GM23248 (cell line): ENCODE measurements at places on chromosomes 13 and 19. TPM values are rescaled to one million over a fixed set of nuclear protein-coding genes. Genes with fewer than 3 reads are reported as not detected.

PTGIR gene
- total RNA-seq: 18.0 and 21.1 TPM in 2 replicates

FCER2 gene
- total RNA-seq: not detected in 2 replicates

- no peaks in the 10 kb centered on the region for H3K36me3 ChIP-seq
- peak overlapping the region; percentile 80 for H3K27ac ChIP-seq
- H3K4me1 ChIP-seq: peaks cover 44% of the 10 kb centered on the region
- peak; percentile 94 for DNase-seq
- H3K4me3 ChIP-seq: peak overlapping the region; percentile 56
- no peaks in the 10 kb centered on the region for H3K27me3 ChIP-seq
These were observed 116.2 kb downstream of the TBC1D4 start for GRCh38 chr13:75365724-75366173.

DNA sequence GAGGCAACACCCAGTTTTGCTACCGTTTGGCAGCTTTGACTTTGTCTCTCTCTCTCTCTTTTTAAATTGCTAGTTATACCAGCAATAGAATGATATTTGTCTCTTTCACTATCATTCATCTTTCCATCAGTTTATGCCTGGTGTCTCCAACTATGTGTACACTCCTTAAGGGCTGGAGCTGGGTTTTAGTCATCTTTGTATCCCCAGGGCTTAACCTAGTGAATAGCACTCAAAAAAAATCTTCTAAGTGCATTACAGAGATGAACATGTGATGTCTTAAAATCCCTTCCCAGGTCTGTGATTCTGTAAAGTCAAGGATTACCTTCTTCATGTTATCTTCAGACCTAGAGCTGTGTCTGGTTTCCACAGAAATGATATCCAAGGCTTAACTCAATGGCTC lies 7.8 kb upstream of the UBL3 start:
- no peak overlapping the region for H3K4me3 ChIP-seq
- H3K27ac ChIP-seq: peak overlapping the region; percentile 88
- DNase-seq: peak; percentile 62
- H3K27me3 ChIP-seq: no peaks in the 10 kb centered on the region
- H3K36me3 ChIP-seq: no peaks in the 10 kb centered on the region

DNA sequence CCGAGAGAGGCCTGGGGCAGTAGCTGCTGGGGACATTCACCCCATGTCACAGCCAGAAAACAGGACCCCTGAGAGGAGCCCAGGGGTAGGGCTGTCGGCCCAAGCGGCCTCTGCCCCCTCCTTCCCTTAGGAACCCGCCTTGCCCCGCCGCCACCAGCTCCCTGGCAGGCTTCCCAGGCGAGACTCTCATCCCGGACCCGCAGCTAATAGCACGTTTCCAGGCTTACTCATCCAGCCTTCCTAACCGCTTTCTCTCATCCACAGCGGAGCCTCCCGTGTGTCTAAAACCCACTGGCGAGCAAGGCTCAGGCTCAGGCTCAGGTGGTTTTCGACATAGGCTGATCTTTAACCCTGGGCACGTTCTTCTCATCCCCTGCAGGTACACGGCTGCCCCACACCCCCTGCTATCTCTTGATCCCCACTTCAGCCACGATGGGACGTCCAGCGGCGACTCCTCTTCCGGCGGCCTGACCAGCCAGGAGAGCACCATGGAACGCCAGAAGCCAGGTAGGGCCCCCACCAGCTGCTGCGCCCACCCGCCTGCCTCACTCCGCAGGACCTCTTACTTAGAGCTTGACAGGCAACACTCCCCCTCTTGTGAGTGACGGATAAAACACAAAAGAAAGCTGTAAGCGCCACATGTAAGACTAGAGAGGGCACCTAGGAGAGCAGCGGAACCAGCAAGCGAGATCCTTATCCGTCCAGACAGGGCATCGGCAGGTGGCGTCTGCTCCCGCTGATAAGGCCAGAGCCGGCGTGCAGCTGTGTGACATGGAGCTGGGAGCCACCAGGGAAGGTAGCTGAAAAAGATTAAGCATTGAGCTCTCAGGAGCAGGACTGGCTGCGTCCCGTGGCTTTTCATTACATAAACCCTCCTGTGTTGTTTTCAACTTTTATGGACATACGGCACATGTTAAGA lies 71.3 kb downstream of the DPF1 start:
- H3K27me3 ChIP-seq: no peaks in the 10 kb centered on the region
- DNase-seq: no peak
- H3K4me1 ChIP-seq: no peaks in the 10 kb centered on the region
- H3K36me3 ChIP-seq: peaks cover 10% of the 10 kb centered on the region
- H3K4me3 ChIP-seq: no peak overlapping the region
- H3K27ac ChIP-seq: no peak overlapping the region

GRCh38 chr19:1582201-1582600 lies 10.5 kb downstream of the MBD3 start:
- H3K36me3 ChIP-seq: peaks cover 5% of the 10 kb centered on the region
- no peak for DNase-seq
- H3K4me1 ChIP-seq: no peaks in the 10 kb centered on the region
- no peak overlapping the region for H3K27ac ChIP-seq
- H3K27me3 ChIP-seq: no peaks in the 10 kb centered on the region

DNA sequence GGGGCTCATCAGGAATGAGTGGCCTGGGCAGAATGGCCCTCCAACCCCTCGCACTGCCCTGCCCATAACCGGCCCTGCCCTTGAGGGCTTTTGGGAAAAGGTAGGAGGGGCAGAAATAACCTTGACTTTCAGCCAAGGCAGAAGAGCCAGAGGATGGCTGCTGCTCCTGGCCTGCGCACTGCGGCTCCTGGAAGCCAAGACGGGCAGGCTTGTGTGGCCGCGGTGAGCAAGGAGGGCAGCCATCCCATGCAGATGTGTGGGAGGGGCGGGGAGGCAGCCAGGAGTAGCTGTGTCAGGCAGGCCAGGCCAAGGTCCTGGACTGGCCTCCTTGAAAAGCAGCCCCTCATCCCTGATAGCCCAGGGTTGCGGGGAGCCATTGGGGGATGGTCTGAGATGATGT lies 57.6 kb upstream of the URI1 start:
- no peak overlapping the region for H3K27ac ChIP-seq
- H3K27me3 ChIP-seq: 0 out of 2 replicates have a peak, but pooled peaks cover 6% of the 10 kb centered on the region
- H3K4me3 ChIP-seq: no peak overlapping the region
